ENCODE measurements at places on chromosomes 1 and 21.

DNA sequence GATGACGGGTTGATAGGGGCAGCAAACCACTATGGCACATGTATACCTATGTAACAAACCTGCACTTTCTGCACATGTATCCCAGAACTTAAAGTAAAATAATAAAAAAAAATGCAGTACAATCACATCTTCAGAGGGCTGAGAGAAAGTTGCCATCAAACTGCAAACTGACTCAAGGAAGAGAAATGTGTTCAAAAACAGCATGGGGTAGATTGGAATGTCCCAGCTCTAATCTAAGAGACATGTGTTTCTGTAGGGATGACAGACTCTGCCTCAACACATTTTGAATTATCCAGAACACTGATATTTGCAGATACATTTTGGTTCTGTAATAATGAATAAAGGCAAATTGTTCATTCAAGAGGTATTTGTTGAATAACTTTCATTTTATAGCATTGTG is 171.2 kb upstream of the RUNX1 start:
- DNase-seq, result no peak

- DNase-seq, result no peak
Observed at GRCh38 chr1:25715888-25716287, 84.1 kb upstream of the SELENON start.

- no peak for DNase-seq
Observed at GRCh38 chr21:27369978-27370571, 403.2 kb upstream of the ADAMTS5 start.

DNA sequence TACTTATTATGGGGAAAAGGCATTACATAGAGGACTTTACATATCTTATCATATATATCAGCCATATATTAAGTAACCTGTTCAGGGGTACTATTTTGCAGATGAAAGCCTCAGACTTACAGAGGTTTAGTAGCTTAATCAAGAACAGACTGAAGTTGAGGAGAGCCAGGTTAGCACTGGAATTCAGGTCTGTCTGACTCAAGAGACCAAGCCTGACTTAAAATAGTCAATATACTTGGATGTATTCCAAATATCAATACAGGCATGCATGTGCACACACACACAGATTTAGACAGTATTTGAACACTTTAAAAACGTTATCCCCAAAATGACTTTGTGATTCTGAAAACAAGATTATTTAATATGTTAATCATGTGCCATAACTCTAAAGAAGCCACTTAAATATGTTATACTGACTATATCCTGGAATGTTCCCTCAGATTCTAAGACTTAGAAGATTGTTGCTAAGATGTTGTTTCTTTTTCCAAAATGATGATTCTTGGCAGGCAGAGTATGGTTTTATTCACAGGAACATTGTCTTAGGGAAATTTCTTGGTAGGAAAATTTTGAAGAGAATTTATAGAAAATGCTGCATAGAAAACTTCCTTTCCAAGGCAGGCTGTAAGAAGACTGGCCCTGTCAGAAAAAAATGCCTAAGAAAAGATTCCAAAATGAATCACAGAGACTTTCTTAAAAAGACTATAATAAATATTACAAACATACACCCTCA is 61.6 kb downstream of the ADAMTS1 start:
- DNase-seq, result no peak

DNA sequence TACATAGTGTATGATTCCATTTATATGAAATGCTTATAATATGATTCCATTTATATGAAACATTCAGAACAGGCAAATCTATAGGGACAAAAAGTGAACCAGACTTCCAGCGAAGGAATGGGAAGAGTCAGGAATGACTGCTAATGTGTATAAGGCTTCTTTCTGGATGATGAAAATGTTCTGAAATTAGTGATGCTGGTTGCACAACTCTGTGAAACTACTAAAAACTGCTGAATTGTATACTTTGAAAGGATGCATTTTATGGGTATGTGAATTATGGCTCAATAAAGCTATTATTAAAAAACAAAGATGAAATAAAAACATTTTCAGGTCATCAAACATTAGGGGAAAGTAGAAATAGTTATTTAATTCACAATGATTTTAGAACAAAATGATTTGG is 14.1 kb upstream of the IL24 start:
- no peak for DNase-seq

Measured in stimulated activated CD4-positive, alpha-beta T cell treated with anti-CD3 and anti-CD28 coated beads, Interleukin-15, amount 100 ng/mL, for 24 hours (primary cell).